ENCODE measurements at places on chromosomes 6 and 20. TPM values are rescaled to one million over a fixed set of nuclear protein-coding genes. Genes with fewer than 3 reads are reported as not detected.
A peak's percentile ranks its signal among the peaks of the same experiment; 100 is the strongest.

DNA sequence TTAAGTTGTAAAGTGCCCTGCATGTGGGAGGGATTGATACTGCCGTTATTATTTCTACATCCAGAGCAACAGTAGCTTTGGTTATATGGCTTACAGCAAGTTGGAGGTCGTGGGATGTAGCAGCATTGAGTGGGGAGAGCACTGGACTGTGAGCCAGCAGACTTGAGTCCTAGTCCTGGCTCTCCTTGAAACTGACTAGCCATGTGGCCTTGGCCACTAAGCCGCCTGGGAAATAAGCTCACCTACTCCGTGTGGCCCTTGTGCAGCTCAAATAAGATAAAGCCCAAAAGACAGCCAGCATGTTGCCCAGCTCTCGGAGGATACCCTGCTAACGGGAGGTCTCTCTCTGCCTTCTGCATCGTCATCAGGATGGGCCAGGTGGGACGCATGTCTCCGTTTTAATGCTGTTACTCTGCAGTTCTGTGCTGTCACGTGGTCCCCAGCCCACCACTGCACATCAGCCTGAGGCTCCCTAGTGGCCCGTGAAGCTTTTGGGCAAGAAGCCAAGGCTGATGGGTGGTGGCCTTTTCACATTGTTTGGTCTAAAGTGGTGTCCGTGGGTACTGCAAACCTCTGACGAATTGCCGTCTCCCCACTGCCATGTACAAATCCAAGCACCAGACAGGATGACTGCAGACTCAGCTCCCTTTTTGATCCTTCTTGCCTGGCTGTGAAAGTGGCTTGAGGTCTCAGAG lies 7.9 kb downstream of the EPB41L1 start:
- no peaks in the 10 kb centered on the region for H3K36me3 ChIP-seq
- DNase-seq = no peak
- no peak overlapping the region for H3K27ac ChIP-seq
- H3K4me3 ChIP-seq = no peak overlapping the region
- no peaks in the 10 kb centered on the region for H3K4me1 ChIP-seq

The SOBP gene
- total RNA-seq = 6.9 TPM

GRCh38 chr6:47165918-47166317 lies 123.8 kb upstream of the ADGRF1 start:
- no peak for DNase-seq
- no peak overlapping the region for H3K4me3 ChIP-seq
- no peaks in the 10 kb centered on the region for H3K27me3 ChIP-seq

GRCh38 chr6:166785131-166785530 lies 158.1 kb upstream of the RPS6KA2 start:
- H3K4me3 ChIP-seq = no peak overlapping the region
- no peaks in the 10 kb centered on the region for H3K36me3 ChIP-seq
- DNase-seq = no peak
- no peaks in the 10 kb centered on the region for H3K27me3 ChIP-seq
- H3K4me1 ChIP-seq = no peaks in the 10 kb centered on the region
- no peak overlapping the region for H3K27ac ChIP-seq

DNA sequence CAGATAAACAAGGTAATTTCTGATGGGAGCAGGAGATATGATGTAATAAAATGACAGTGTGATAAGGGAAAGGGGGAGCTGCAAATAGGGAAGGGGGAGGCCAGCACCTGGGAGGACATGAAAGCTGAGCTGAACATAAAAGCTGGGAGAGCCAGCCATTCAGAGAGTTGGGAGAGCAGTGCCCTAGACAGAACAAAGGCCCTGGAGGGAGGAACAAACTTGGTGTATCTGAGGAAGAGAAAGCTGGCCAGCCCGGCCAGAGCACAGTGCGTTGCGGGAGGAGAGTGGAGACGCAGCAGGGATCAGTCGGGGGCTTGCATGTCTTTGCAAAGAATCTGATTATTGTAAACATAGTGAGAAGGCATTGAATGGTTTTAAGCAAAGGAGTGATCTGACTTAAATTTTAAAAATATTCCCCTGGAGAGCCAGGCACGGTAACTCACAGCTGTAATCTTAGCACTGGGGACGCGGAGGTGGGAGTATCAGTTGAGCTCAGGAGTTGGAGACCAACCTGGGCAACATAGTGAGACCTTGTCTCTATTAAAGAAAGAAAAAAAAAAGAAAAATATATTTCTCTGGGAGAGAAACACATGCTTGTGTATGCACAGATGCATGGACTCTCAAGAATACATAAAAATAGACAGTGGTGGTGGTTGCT lies 318.2 kb downstream of the ZFAND3 start:
- no peak overlapping the region for H3K27ac ChIP-seq
- no peaks in the 10 kb centered on the region for H3K27me3 ChIP-seq
- no peak for DNase-seq

DNA sequence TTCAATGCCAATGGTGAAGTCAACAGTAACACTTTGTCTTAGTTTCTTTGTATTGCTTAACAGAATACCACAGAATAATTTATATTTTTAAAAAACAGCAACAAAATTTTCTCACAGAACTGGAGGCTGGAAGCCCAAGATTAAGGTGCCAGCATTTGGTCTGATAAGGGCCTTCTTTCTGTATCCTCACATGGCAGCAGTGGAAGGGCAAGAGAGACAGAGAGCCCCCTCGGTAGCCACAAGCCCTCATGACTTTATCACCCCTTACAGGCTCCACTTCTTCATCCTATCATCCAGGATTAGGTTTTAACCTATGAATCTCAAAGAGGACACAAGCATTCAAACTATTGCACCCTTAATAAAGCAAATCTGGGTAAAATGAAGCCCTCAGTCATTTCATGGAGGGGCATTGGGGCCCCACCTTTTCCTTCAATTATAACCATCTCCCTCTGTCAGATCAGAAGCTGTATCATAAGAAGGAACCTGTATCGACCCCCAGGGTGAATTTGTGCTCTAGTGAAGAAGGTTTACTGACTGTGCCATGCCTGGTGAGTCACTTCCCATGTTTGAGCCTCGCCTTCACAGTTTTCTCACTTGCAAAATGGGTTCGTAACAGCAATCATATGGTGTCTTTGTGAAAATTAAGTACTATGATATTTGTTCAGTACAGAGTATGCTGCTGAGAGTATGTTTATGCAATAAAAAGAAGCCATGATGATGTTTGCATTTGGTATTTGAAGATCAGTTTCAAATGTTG lies 178.2 kb downstream of the LRFN2 start:
- no peak for DNase-seq
- H3K4me3 ChIP-seq = no peak overlapping the region
- H3K27ac ChIP-seq = no peak overlapping the region
- no peaks in the 10 kb centered on the region for H3K36me3 ChIP-seq
- H3K4me1 ChIP-seq = no peaks in the 10 kb centered on the region

GRCh38 chr6:140599916-140600315 lies 1225.5 kb upstream of the CITED2 start:
- H3K27me3 ChIP-seq = no peaks in the 10 kb centered on the region
- H3K36me3 ChIP-seq = no peaks in the 10 kb centered on the region
- DNase-seq = no peak
- H3K27ac ChIP-seq = no peak overlapping the region

DNA sequence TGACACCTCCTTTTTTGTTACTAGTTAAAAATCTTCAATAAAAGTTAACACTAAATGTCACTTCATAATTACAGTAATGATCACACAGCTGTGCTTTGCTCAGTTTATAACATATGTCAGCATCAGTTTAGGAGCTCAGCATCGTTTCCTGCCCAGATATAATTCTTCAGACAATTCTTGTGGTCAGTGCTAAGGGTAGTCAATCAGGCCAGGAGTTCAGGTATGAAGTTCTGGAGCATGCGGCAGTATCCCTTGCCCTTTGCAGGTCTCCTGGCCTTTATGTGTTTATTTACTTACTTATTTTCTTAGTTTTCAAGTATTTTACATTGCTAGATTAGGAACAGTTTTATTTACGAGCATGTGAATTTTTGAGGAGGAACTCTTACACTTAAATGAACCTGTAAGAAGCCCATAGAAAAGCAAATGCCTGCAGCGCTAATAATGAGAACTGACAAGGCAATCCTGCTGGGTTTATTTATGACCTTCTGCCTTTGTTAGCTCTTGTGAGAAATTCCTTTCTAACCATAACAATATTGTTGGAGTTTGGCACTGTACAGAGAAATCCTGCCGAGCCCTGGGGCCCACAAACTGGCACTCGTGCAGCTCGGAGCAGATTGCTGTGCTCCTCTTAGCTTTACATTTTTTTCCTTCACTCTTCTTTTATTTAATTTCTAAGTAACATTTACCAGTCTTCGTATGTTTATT lies 252.8 kb downstream of the TMEM242 start:
- H3K27me3 ChIP-seq = no peaks in the 10 kb centered on the region
- peaks cover 62% of the 10 kb centered on the region for H3K4me1 ChIP-seq
- H3K36me3 ChIP-seq = no peaks in the 10 kb centered on the region
- no peak overlapping the region for H3K4me3 ChIP-seq

The ARMH2 gene
- total RNA-seq = 0.68 TPM

The LY6G6C gene
- total RNA-seq = not detected

The NKX2-4 gene
- not detected for total RNA-seq

DNA sequence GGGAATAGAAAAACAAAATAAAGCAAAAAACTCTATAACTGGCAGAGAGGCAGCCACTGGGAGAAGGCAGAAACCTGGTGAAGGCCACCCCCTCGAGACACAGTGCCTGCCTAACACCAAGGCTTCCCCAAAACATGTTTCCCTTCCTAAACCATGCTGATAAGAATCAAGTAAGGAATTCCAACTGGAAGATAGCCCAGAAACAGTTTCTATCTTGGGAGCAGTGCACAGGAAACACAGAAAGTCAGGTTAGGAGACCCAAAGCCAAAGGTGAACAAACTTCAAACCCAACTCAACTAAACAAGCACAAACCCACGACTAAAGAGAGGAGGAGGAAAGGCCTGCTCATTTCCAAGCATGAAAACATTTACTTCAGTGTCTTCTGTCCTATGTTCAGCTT lies 433.7 kb upstream of the RGS17 start:
- H3K4me3 ChIP-seq = no peak overlapping the region
- H3K27ac ChIP-seq = no peak overlapping the region
- no peaks in the 10 kb centered on the region for H3K27me3 ChIP-seq

The HAO1 gene
- total RNA-seq = not detected

GRCh38 chr6:107594736-107595135 lies 104.8 kb downstream of the SOBP start:
- H3K27ac ChIP-seq = no peak overlapping the region
- H3K36me3 ChIP-seq = no peaks in the 10 kb centered on the region
- no peak overlapping the region for H3K4me3 ChIP-seq
- DNase-seq = no peak

DNA sequence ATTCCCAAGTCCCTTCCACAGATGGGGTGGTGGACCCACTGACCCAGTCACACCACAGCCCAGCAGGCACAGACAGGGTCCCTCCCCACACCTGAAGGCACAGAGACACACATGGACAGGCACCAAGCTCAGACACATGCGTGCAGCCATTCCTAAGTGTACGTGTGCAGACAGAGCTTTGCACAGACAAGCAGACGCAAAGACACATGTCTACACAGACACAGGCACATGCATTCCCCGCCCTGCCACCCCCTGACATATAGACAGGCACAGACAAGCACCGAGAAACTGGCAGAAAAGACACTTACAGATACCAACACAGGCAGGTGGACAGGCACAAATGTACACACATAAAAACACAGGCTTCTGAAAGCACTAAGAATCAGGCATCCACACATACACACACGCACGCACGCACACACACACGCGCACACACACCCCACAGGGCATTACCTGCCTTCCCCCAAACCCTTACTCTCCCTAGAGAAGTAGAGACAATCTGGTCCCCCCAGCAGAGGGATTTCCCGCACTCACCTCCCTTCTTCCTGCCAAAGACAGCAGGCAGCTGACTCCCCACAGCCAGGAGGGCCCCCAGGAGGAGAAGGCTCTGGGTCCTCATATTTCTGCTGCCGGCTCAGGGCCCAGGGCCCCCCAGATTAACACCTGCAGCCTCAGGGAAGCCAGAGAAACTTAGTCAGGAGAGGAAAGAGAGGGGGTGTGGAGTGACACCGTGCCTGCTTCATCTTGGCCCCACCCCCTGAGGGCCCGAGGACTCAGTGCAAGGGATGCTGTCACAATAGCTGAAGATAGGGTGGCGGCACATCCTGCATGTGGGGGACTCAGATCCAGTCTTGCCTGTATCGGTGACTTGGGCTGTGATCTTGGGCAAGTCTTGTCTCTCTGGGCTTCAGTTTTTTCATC lies at the start of gene WFDC5:
TSS of gene WFDC5 (minus strand) at position 710 of the 921 bp plus-strand sequence. CDS start at position 619, 91 bp downstream.
- H3K4me1 ChIP-seq = no peaks in the 10 kb centered on the region
- DNase-seq = no peak
- no peak within 1 kb of the TSS for H3K4me3 ChIP-seq

The FAM83D gene
- 0.71 TPM for total RNA-seq

GRCh38 chr20:60768216-60768615 lies 483.8 kb upstream of the CDH4 start:
- no peaks in the 10 kb centered on the region for H3K4me1 ChIP-seq
- H3K27ac ChIP-seq = no peak overlapping the region
- no peak for DNase-seq
- H3K4me3 ChIP-seq = no peak overlapping the region
- no peaks in the 10 kb centered on the region for H3K27me3 ChIP-seq

GRCh38 chr6:29907637-29908340 lies 34.5 kb upstream of the HLA-A start:
- H3K36me3 ChIP-seq = no peaks in the 10 kb centered on the region
- no peak for DNase-seq
- H3K4me1 ChIP-seq = no peaks in the 10 kb centered on the region
- no peak overlapping the region for H3K4me3 ChIP-seq
- H3K27me3 ChIP-seq = no peaks in the 10 kb centered on the region
- no peak overlapping the region for H3K27ac ChIP-seq

The CALHM6 gene
- total RNA-seq = 9.1 TPM

GRCh38 chr20:63192721-63193120 lies 23.2 kb downstream of the YTHDF1 start:
- no peak overlapping the region for H3K4me3 ChIP-seq
- no peak for DNase-seq
- H3K36me3 ChIP-seq = peaks cover 36% of the 10 kb centered on the region
- no peak overlapping the region for H3K27ac ChIP-seq
- H3K4me1 ChIP-seq = no peaks in the 10 kb centered on the region
- no peaks in the 10 kb centered on the region for H3K27me3 ChIP-seq

The PREP gene
- total RNA-seq = 30.0 TPM

GRCh38 chr6:114712129-114712662 lies 369.4 kb upstream of the HS3ST5 start:
- no peak for DNase-seq
- no peaks in the 10 kb centered on the region for H3K36me3 ChIP-seq
- no peak overlapping the region for H3K27ac ChIP-seq
- H3K27me3 ChIP-seq = no peaks in the 10 kb centered on the region
- no peak overlapping the region for H3K4me3 ChIP-seq

The TRAPPC3L gene
- not detected for total RNA-seq

- H3K36me3 ChIP-seq = no peaks in the 10 kb centered on the region
- H3K4me3 ChIP-seq = peak overlapping the region; percentile 38
- H3K27ac ChIP-seq = peak overlapping the region; percentile 61
- peak; percentile 84 for DNase-seq
- H3K4me1 ChIP-seq = peaks cover 33% of the 10 kb centered on the region
These were observed 17.9 kb upstream of the CST3 start for GRCh38 chr20:23655491-23656211.

The LRRN4 gene
- 42.6 TPM for total RNA-seq

- H3K4me1 ChIP-seq = no peaks in the 10 kb centered on the region
- no peak for DNase-seq
- no peaks in the 10 kb centered on the region for H3K27me3 ChIP-seq
- H3K4me3 ChIP-seq = no peak overlapping the region
These were observed 335.8 kb downstream of the EPHA7 start for GRCh38 chr6:93083337-93084230.

GRCh38 chr20:64160526-64161355 lies 3.5 kb upstream of the MYT1 start:
- no peaks in the 10 kb centered on the region for H3K36me3 ChIP-seq
- peaks cover 65% of the 10 kb centered on the region for H3K27me3 ChIP-seq
- H3K27ac ChIP-seq = no peak overlapping the region
- peak; percentile 20 for DNase-seq
- H3K4me1 ChIP-seq = no peaks in the 10 kb centered on the region

GRCh38 chr6:149079911-149080491 lies 237.5 kb upstream of the TAB2 start:
- peak overlapping the region; percentile 2 for H3K27ac ChIP-seq
- no peak for DNase-seq
- no peak overlapping the region for H3K4me3 ChIP-seq
- peaks cover 19% of the 10 kb centered on the region for H3K4me1 ChIP-seq
- no peaks in the 10 kb centered on the region for H3K27me3 ChIP-seq
